ENCODE measurements at places on chromosomes 5 and 9. TPM values are rescaled to one million over a fixed set of nuclear protein-coding genes. Genes with fewer than 3 reads are reported as not detected.

DRD1 gene
- total RNA-seq, result not detected

GRXCR2 gene
- total RNA-seq, result not detected

PGM5 gene
- not detected for total RNA-seq

SAXO1 gene
- total RNA-seq, result not detected

PCDHGA9 gene
- total RNA-seq, result 0.25 TPM

DNAJB5 gene
- total RNA-seq, result 4.8 TPM

IFNA13 gene
- total RNA-seq, result not detected

CORO2A gene
- 3.2 TPM for total RNA-seq

SLC1A1 gene
- total RNA-seq, result 0.07 TPM

FOXD4L3 gene
- total RNA-seq, result 0.16 TPM

SVEP1 gene
- not detected for total RNA-seq

HRCT1 gene
- not detected for total RNA-seq

CCIN gene
- 0.34 TPM for total RNA-seq

CCDC171 gene
- 0.98 TPM for total RNA-seq

C5orf58 gene
- not detected for total RNA-seq

LCN15 gene
- not detected for total RNA-seq

PCDHGA7 gene
- 0.30 TPM for total RNA-seq

PCDHB13 gene
- total RNA-seq, result not detected

OR13J1 gene
- total RNA-seq, result not detected

CCNO gene
- total RNA-seq, result not detected

NEUROG1 gene
- not detected for total RNA-seq

CBY3 gene
- total RNA-seq, result 0.32 TPM

ARID3C gene
- 0.14 TPM for total RNA-seq
